ENCODE measurements at places on chromosomes 5 and 9. TPM values are rescaled to one million over a fixed set of nuclear protein-coding genes. Genes with fewer than 3 reads are reported as not detected.

Gene UBE2QL1
- 0.31 TPM for total RNA-seq

Gene OR13D1
- not detected for total RNA-seq

Gene ACOT12
- not detected for total RNA-seq

Gene PPP2R2B
- total RNA-seq: 4.0 TPM

Gene MCIDAS
- total RNA-seq: 0.13 TPM

Gene PTGS1
- 9.4 TPM for total RNA-seq

Gene INSL4
- not detected for total RNA-seq

Gene SH3TC2
- 1.3 TPM for total RNA-seq
